Chondrocyte (in vitro differentiated cells): ENCODE measurements at places on chromosomes 12 and 14. TPM values are rescaled to one million over a fixed set of nuclear protein-coding genes. Genes with fewer than 3 reads are reported as not detected.

SRGAP1 gene
- total RNA-seq = 13.0 to 14.7 TPM (median 13.2 TPM) in 3 replicates

STAT6 gene
- 89.4 to 101 TPM (median 94.2 TPM) in 3 replicates for total RNA-seq

GRCh38 chr12:65926119-65926908 lies 102.0 kb downstream of the HMGA2 start:
- H3K27me3 ChIP-seq = no peaks in the 10 kb centered on the region
- DNase-seq = no peak
- H3K4me1 ChIP-seq = peaks cover 51% of the 10 kb centered on the region
- peaks cover 1% of the 10 kb centered on the region for H3K36me3 ChIP-seq
- H3K4me3 ChIP-seq = no peak overlapping the region

GRCh38 chr14:100056431-100056830 lies 8.8 kb upstream of the EVL start:
- H3K27ac ChIP-seq = no peak overlapping the region
- H3K36me3 ChIP-seq = no peaks in the 10 kb centered on the region
- H3K27me3 ChIP-seq = no peaks in the 10 kb centered on the region
- DNase-seq = no peak
- H3K4me1 ChIP-seq = peaks cover 33% of the 10 kb centered on the region

CISTR gene
- total RNA-seq = not detected in 3 replicates

DNA sequence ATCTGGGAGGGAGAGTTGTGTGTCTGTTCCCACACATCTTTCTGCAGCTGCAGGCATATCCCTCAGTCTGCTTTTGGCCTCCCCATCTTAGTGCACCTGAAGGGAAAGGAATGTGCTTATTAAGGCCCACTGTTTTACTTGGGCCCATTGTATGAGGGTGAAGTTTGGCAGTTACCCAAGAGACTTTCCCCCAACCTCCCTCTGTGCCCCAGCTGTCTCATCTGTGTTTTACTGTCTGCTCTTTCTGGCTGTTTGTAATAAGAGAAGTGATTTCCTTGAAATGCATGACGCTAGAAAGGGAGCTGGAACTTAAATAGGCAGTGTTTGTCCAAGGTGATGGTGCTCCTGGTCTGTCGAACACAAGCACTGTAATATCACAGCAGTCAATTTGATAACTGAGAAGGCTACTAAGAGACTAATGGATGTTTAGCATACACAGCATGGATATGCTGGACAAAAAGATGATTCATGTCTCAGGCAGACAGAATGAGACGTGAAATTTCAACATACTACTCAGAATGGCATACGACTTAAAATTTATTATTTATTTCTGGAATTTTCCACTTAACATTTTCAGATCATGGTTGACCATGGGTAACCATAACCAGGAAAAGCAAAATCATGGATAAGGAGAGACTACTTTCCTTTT lies 43.6 kb downstream of the FSCB start:
- H3K27me3 ChIP-seq = peaks cover 2% of the 10 kb centered on the region
- no peak for DNase-seq
- H3K36me3 ChIP-seq = no peaks in the 10 kb centered on the region
- no peak overlapping the region for H3K4me3 ChIP-seq
- H3K27ac ChIP-seq = no peak overlapping the region

GPR135 gene
- 4.0 to 8.9 TPM (median 4.8 TPM) in 3 replicates for total RNA-seq

DNA sequence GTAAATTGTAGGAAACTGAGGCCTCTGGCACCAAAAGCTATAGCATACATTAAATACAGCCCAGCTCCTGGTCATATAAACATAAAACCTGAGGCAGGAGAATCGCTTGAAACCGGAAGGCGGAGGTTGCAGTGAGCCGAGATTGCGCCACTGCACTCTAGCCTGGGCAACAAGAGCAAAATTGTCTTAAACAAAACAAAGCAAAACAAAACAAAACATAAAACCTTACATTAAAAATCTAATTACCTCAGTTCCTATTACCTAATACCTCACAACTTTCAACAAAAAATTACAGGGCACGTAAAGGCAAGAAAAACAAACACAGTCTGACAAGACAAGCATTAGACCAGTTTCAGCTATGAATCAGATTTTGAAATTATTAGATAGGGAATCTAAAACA lies 36.7 kb downstream of the TMEM116 start:
- H3K36me3 ChIP-seq = peaks cover 2% of the 10 kb centered on the region
- H3K27ac ChIP-seq = no peak overlapping the region
- H3K4me3 ChIP-seq = no peak overlapping the region
- H3K4me1 ChIP-seq = peaks cover 8% of the 10 kb centered on the region

GRCh38 chr14:50544911-50545310 lies 12.5 kb upstream of the MAP4K5 start:
- DNase-seq = no peak
- H3K4me3 ChIP-seq = no peak overlapping the region
- no peaks in the 10 kb centered on the region for H3K27me3 ChIP-seq
- peaks cover 9% of the 10 kb centered on the region for H3K4me1 ChIP-seq
- no peaks in the 10 kb centered on the region for H3K36me3 ChIP-seq

- peaks cover 12% of the 10 kb centered on the region for H3K36me3 ChIP-seq
- DNase-seq = no peak
- H3K4me1 ChIP-seq = peaks cover 44% of the 10 kb centered on the region
- H3K27me3 ChIP-seq = no peaks in the 10 kb centered on the region
Observed at GRCh38 chr12:121893961-121894460, 5.4 kb downstream of the PSMD9 start.

GRCh38 chr14:75630695-75631452 lies 29.8 kb downstream of the ERG28 start:
- no peaks in the 10 kb centered on the region for H3K36me3 ChIP-seq
- no peak overlapping the region for H3K27ac ChIP-seq
- peaks cover 12% of the 10 kb centered on the region for H3K4me1 ChIP-seq
- H3K27me3 ChIP-seq = peaks cover 3% of the 10 kb centered on the region
- no peak overlapping the region for H3K4me3 ChIP-seq

SLC7A8 gene
- total RNA-seq = 0.31 to 0.89 TPM (median 0.45 TPM) in 3 replicates

DNA sequence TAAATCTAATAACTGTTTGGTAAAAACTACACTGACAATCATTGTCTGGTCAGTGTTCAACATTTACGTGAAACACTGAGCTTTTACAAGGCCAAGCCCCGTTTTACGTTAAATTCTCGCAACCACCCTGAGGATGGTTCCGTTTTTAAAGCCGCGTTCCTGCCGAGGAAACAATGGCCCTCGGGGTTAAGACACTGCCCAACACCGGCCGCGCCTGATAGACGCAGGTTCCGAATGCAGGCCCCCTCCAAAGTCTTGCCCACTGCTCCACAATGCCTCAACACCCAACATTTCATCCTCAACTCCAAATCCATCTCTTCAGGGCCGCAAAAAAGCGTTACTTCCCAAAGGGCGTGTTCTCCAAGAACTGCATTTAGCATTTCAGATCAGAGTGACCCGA lies 953 bp upstream of the SNRPF start:
- peaks cover 12% of the 10 kb centered on the region for H3K36me3 ChIP-seq
- H3K4me3 ChIP-seq = no peak overlapping the region
- no peak overlapping the region for H3K27ac ChIP-seq
- H3K27me3 ChIP-seq = peaks cover 8% of the 10 kb centered on the region
- H3K4me1 ChIP-seq = peaks cover 10% of the 10 kb centered on the region

DNA sequence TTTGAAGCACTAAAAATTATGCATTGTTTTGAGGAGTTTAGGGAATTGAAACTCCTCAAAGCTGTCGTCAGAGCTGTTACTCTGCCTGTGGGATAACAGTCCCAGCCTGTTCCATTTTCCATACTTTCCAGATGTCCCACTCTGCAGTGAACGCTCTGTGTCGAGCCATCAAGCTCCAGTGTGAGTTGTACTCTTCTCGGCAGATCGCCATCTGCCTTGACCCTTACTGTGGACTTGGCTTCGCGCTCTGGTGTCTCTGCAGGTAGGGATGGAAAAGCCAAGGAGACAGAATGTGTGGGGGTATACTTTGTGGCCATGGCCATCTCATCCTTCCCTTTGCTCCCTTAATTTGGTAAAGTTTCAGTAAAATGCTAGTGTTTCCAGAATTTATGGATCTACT lies 35.5 kb upstream of the ATF1 start:
- peaks cover 33% of the 10 kb centered on the region for H3K36me3 ChIP-seq
- H3K27ac ChIP-seq = no peak overlapping the region
- H3K27me3 ChIP-seq = no peaks in the 10 kb centered on the region
- DNase-seq = no peak
- H3K4me3 ChIP-seq = no peak overlapping the region

PROX2 gene
- total RNA-seq = not detected in 3 replicates

GRCh38 chr12:6928703-6929407 lies 1.1 kb downstream of the ATN1 start:
- H3K36me3 ChIP-seq = peaks cover 5% of the 10 kb centered on the region
- peak overlapping the region; percentile 96 for H3K4me3 ChIP-seq
- DNase-seq = no peak

- H3K4me3 ChIP-seq = no peak overlapping the region
- DNase-seq = no peak
- H3K27ac ChIP-seq = no peak overlapping the region
- no peaks in the 10 kb centered on the region for H3K4me1 ChIP-seq
- H3K27me3 ChIP-seq = peaks cover 18% of the 10 kb centered on the region
Observed at GRCh38 chr12:101172316-101172715, 37.7 kb downstream of the SLC5A8 start.

GRCh38 chr12:90234472-90234871 lies 525.8 kb upstream of the ATP2B1 start:
- no peaks in the 10 kb centered on the region for H3K36me3 ChIP-seq
- no peak for DNase-seq
- H3K4me3 ChIP-seq = no peak overlapping the region
- no peaks in the 10 kb centered on the region for H3K27me3 ChIP-seq
- peaks cover 25% of the 10 kb centered on the region for H3K4me1 ChIP-seq

DNA sequence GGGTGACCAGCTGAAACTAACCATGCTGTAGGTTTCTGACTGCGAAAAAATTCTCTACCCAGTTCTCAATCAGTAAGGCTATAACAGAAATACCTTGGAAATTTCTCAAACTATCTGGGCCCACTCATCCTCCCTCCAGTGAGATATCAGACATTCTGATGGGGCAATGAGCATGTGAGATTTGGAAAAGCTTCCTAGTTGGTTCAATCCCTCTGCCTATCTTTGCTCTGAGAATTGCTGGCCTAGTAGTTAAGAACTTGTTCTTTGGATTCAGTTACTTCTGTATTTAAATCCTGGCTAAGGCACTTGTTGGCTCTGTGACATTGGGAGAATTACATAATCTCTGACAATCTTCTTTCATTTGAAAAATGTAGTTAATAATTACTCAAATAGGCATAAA lies 119.4 kb downstream of the SLC15A5 start:
- DNase-seq = no peak
- peaks cover under 1% of the 10 kb centered on the region for H3K27me3 ChIP-seq
- H3K36me3 ChIP-seq = no peaks in the 10 kb centered on the region
- H3K27ac ChIP-seq = no peak overlapping the region
- no peak overlapping the region for H3K4me3 ChIP-seq
- H3K4me1 ChIP-seq = no peaks in the 10 kb centered on the region

GRCh38 chr14:21940887-21941856 lies 267.6 kb upstream of the OR4E1 start:
- no peaks in the 10 kb centered on the region for H3K36me3 ChIP-seq
- peaks cover 24% of the 10 kb centered on the region for H3K27me3 ChIP-seq
- no peak overlapping the region for H3K4me3 ChIP-seq
- H3K27ac ChIP-seq = no peak overlapping the region
- DNase-seq = no peak

DNA sequence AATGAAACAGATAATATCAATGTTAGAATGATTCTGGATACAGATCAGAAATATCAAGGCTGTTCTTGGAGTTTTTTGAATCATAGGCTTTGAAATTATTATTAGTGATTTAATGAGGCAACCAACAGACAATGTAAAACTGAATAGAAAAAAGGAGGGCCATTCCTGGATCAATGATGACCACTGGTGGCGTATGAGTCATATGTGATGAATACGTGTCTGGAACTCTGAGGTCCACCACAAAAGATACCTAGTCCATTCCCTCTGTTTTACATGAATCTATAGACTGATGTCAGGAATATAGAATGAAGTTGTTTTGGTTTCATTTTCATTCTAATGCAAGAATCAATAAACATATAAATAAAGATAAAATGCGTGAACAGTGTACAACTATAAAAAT lies 78.3 kb upstream of the RTL1 start:
- H3K36me3 ChIP-seq = no peaks in the 10 kb centered on the region
- H3K27ac ChIP-seq = no peak overlapping the region
- no peak for DNase-seq
- no peaks in the 10 kb centered on the region for H3K27me3 ChIP-seq
- H3K4me1 ChIP-seq = peaks cover 6% of the 10 kb centered on the region

- DNase-seq = no peak
- peaks cover 15% of the 10 kb centered on the region for H3K36me3 ChIP-seq
- no peaks in the 10 kb centered on the region for H3K4me1 ChIP-seq
- no peak overlapping the region for H3K4me3 ChIP-seq
- no peak overlapping the region for H3K27ac ChIP-seq
Observed at GRCh38 chr14:99447739-99448138, 32.9 kb downstream of the SETD3 start.

- H3K4me1 ChIP-seq = peaks cover 57% of the 10 kb centered on the region
- no peak for DNase-seq
- no peak overlapping the region for H3K4me3 ChIP-seq
- no peaks in the 10 kb centered on the region for H3K27me3 ChIP-seq
- no peaks in the 10 kb centered on the region for H3K36me3 ChIP-seq
Observed at GRCh38 chr14:68211421-68211820, 391.8 kb downstream of the RAD51B start.

DNA sequence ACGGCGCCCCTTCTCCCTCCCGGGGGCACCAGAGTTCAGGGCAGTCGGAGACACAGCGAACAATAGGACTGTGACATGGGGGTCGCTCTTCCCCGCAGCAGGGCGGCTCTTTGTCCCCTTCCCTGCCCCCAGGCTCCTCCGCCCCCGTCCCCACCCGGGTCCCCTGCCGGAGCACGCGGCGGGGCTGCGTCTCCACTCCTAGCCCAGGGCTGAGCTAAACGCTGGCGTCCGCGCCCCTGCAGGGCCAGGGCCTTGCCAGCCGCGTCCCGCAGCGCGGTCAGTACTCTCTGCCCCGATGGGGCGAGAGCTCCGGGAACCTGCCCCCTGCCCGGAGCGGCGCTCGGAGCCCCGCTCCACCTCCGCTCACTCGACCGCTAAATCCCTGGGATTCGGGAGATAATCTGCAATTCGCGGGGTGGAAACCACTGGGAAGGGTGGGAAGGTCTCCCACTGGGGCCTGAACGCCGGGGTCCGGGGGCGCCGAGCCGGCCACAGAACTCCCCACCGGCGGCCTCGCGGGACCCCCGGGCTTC lies 825 bp upstream of the CCDC85C start:
- H3K27ac ChIP-seq = peak overlapping the region; percentile 79
- DNase-seq = no peak
- H3K27me3 ChIP-seq = no peaks in the 10 kb centered on the region
- no peaks in the 10 kb centered on the region for H3K36me3 ChIP-seq
- H3K4me3 ChIP-seq = peak overlapping the region; percentile 77
- H3K4me1 ChIP-seq = peaks cover 24% of the 10 kb centered on the region
